Urinary bladder (tissue), 4 donors: ENCODE measurements at places on chromosomes 1 and 21. TPM values are rescaled to one million over a fixed set of nuclear protein-coding genes. Genes with fewer than 3 reads are reported as not detected.

- no peak for DNase-seq
Measured at GRCh38 chr1:18938707-18939070, 17.8 kb downstream of the IFFO2 start.

- no peak for DNase-seq
Measured at GRCh38 chr1:217813031-217813430, 181.9 kb downstream of the SPATA17 start.

GRCh38 chr1:233605205-233605604 lies 8.7 kb upstream of the KCNK1 start:
- no peak for DNase-seq

- no peak for DNase-seq
Measured at GRCh38 chr1:240936911-240937668, 325.1 kb upstream of the GREM2 start.

DNA sequence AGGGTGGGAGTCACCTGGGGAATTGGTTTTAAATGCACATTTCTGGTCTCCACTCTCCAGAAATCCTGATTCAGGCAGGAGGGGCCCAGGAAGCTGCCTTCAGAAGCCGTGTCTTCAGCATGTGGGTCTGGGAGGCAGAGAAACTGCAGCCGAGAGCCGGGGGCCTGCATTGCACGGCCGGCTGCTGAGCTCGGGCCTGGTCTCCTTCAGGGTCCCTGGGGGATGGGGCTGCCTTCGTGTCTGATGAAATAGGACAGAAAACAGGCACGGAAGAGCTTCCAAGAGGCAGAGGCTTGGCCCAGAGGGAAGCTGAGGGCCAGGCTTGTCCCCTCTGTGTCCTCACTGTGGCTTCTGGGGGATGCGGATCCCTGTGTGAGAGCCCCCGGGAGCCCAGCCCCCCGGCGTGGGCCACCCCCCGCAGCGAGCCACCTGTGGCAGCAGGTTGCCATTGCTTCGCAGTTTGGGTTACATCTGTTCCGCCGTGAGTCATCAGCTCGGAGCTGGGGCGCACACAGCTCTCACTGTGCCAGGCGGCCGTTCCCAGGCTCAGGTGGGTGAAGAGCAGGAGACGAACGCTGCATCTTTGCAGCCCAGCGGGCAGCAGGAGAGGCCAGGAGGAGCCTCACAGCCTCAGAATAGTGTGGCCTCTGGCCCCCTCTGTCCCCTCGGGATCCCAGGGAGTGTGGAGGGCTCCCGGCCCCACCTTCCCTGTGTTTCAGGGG lies 72.4 kb downstream of the AJAP1 start:
- DNase-seq = no peak

DNA sequence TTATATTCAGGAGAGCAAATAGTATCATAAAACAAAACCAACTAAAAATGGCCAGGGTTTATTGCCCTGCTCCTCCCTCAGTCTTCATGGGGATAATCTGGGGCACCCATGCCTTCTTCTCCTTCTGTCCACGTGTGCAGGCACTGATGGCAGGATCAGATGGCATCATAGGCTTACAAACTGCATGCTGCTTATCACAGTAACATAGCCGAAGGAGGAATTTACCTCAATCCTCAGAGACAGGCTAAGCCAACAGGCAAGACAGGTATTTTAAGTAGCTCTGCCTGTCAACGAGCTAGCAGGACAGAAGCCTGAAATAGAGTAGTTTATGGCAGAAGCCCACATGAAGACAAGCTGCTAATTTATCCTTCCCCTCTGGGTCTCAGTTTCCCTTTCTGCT lies 9.4 kb downstream of the LAMB3 start:
- DNase-seq = no peak

DNA sequence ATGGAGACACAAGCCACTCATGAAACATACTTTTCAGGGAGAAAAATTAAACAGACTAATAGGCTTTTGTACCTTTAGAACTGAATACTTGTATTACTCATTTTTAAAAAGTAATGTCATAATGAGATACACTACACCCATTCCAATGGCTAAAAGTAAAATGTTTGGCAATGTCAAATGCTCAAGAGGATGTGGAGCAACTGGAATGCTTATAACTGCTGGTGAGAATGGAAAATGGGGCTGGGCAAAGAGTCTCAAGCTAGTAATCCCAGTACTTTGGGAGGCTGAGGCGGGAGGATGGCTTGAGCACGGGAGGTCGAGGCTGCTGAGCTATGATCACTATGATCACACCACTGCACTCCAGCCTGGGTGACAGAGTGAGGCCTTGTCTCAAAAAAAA lies 86.3 kb downstream of the NKAIN1 start:
- no peak for DNase-seq

GRCh38 chr1:8251635-8252034 lies 66.3 kb upstream of the SLC45A1 start:
- DNase-seq = no peak

- DNase-seq = no peak
Measured at GRCh38 chr1:153536012-153536670, 350 bp upstream of the S100A6 start.

DNA sequence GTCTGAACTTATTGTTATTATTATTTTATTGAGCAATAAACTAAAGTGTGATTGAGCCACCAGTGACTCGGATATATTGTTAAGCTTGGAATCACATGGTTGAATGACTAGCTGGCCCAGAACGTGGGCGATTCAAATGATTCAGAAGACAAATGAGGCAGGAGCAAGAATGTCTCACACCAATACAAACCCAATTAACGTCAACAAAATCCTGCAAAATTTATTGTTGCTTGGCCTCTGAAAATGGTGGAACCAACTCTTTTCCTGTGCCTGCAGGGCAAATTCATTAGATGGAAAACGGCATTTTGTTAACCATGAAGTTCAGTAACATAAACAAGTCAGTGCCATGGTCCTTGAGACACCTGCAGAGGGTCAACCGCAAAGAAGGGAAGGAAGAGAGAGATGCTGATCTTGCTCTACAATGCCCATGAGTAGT lies 482.0 kb downstream of the SETD4 start:
- DNase-seq = no peak

- no peak for DNase-seq
Measured at GRCh38 chr21:46636181-46636512, 673 bp downstream of the PRMT2 start.

GRCh38 chr1:117572546-117572945 lies 33.3 kb upstream of the TENT5C start:
- no peak for DNase-seq

DNA sequence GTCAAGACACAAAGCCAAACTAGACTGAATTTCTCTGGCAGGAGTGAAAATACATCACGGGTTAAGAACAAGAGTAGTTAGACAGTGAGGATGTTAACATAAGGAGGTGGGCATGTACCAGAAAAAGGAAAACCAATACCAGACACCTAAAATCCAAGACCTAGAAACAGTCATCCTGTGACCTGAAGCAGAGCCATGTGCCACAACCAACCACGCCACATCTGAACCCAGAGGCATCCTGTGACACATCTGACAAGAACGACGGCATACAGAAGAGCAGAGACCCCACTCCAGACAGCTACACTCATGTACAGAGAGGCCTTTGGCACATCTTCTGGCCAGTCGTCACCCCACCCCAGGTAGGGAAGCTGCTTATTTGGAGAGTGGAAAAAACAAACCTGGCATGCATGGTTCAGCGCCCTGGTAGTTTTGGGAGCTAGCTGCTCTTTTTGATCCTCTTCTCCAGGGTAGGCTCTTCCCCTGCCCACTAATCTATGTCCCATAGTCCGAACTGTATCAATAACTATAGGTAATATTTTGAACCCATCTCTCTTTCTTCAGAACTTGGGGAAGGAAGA lies 72.1 kb downstream of the SLC45A1 start:
- DNase-seq = no peak

DNA sequence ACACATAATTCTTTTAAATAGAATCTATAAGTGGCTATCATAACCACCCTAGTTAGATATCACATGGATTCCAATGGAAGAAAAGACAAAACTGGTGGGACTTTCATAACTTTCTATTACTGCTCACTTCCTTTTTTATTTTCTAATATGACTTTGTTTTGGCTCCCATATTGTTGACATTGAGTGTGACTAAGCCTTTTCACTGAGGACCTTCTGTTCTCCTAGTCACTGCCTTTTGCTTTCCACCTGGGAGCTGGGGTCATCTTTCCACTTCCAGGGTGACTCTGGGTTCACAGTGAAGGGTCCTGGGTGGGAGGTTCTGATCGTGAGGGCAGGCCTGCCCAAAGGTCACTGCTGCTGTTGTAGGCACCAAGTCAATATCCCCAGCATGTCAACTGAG lies 275.8 kb downstream of the TGFB2 start:
- no peak for DNase-seq

DNA sequence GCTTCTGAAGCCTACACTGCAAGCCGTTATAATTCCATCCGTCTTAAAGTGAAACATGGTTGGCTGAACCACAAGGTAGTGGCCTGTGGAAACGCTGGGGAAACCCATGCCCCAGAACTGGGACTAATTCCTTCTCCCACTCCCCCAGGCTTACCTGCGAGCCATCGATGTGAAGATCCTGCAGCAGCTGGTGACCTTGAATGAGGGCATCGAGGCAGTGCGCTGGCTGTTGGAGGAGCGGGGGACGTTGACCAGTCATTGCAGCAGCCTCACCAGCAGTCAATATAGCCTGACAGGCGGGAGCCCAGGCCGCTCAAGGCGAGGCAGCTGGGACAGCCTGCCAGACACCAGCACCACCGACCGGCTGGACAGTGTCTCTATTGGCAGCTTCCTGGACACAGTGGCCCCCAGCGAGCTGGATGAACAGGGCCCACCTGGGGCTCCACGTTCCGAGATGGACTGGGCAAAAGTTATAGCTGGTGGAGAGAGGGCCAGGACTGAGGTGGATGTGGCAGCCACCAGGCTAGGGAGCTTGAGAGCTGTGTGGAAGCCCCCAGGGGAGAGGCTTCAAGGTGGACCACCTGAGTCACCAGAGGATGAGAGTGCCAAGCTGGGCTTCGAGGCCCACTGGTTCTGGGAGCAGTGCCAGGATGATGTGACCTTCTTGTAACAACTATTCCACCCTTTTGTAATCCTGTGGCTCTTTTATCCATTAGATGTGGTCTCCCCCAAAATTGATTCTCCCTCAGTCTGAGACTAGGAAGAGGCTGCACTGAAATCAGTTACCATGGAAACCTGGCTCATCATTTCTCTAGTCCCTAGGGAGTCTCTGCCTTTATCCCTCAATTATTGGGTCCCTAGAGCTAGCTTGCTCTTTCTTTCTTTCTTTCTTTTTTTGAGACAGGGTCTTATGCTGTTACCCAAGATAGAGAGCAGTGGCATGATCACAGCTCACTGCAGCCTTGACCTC lies 16.7 kb downstream of the LURAP1 start:
- DNase-seq = no peak

DNA sequence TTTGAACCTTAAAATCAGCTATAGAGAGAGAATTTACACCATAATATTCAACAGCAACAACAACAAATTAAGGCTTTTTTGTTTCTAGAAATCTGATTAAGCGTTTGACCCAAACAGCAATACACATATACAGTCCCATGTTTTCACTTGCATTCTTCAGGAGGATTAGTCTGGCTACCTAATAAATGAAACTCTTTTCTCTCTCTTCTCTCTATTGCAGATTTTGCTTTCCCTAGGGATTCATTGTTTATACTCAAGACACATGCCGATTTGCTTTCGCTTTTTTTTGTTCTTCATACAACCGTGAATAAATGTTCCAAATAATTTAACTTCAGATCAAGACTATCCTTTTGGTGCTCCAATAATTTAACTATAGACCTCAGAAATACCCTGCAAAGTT lies 162.4 kb upstream of the PTBP2 start:
- no peak for DNase-seq

GRCh38 chr1:27416387-27417111 lies 24.1 kb downstream of the GPR3 start:
- no peak for DNase-seq

DNA sequence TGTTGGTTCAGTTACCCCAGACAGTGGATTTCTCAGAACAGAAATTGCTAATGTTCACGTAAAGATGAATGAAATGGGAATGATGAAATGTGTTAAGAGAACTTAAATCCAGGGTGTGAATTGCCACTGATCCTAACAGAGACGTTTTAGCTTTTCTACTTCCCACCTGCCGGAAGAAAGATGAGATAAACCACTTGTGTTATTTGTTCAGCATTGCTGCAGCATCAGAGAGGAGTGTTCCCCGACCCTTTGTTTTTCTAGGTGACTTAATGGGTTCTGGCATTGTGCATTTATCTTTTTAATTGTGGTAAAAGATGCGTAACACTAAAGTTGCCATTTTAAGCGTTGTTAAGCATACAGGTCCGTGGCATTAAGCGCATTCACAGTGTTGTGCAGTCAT lies 122.3 kb downstream of the GALNT2 start:
- DNase-seq = no peak

DNA sequence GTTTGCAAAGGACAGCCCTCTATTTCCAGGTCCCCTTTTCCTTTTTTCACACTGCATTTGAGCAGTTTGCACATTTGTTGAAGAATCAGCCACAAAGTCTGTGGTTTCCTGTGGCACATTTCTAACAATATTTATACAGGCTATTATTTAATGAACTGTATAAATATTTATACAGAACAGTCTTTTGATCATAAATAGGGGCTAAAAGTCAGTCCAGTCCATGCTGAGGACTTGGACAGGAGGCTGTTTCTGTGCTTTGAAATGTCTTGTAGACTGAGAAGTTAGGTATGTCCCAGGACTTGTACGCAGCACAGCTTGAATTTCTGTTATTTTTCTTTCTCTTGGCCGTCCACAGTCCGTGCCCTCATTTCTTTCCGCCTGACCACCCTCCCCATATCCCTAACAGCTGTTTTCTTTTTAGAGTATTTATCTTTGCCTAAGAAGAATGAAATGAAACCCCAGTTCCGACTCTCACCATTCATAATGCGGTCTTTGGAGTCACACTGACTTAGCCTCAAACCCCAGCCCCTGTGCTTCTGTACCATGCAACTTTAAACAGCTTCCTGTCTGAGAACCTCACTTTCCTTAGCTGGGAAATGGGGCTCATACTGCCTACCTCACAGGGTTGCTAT lies 19.7 kb downstream of the FGGY start:
- no peak for DNase-seq

The ERICH3 gene
- 0.79 TPM for total RNA-seq

The LCE3E gene
- total RNA-seq = not detected

The S100A5 gene
- not detected for total RNA-seq

The ZNF697 gene
- total RNA-seq = 19.8 TPM

The TRIM58 gene
- 3.1 TPM for total RNA-seq

The MYBPHL gene
- not detected for total RNA-seq

The COL8A2 gene
- 11.7 TPM for total RNA-seq

The DCST2 gene
- total RNA-seq = 0.53 TPM

The OR6N1 gene
- total RNA-seq = not detected

The CCDC27 gene
- not detected for total RNA-seq

The TMPRSS15 gene
- not detected for total RNA-seq

The SPOCD1 gene
- total RNA-seq = 0.90 TPM

The LCE2B gene
- not detected for total RNA-seq

The TMEM53 gene
- total RNA-seq = 2.4 TPM

The TMPRSS3 gene
- not detected for total RNA-seq
